ENCODE measurements at places on chromosomes 7 and 10. TPM values are rescaled to one million over a fixed set of nuclear protein-coding genes. Genes with fewer than 3 reads are reported as not detected.

DNA sequence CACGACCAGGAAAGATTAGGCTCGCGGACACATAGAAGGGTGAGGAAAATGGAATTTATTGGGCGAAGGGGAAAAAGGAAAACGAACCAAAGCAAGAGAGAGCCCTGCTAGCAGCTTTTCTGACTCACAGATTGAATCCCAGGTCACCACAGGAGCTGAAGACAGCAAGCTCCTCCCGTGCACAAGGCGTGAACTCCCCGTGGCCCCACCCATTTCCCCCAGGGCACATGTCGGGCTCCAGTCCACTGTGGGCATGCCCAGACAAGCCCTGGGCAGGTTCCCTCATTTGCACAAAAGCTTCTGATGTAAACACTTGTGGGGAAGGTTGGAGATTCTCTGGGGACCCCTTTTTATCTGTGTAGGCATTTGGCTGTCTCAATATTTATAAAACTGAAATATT is 582.4 kb downstream of the SUGCT start:
- DNase-seq = peak; percentile 87

- DNase-seq = no peak
Observed at GRCh38 chr10:43076876-43077420, at the start of gene RET. Gene RET (plus strand): TSS chr10:43077069. CDS start chr10:43077259, 190 bp downstream.

- DNase-seq = no peak
Observed at GRCh38 chr7:30087371-30087770, 47.4 kb upstream of the MTURN start.

DNA sequence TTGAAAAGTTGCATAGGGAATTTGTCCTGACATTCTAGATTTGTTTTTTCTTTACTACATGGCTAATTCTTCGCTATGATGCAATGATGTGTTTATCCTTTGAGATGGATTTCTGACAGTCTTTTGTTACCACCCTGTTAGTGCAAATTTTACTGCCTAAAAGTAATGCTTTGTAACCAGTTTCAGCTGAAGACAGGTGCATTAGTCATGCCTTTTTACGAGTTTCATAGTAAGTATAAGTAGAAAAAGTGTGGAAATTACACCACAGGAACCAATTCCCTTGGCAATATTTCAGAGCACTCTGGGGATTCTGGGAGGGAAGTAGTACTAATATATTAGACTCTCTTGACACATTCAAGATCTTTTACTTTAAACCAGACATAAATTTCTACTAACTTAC is 257.8 kb upstream of the DKK1 start:
- DNase-seq = peak; percentile 44

GRCh38 chr7:49848211-49848841 is 74.9 kb downstream of the VWC2 start:
- peak; percentile 5 for DNase-seq

DNA sequence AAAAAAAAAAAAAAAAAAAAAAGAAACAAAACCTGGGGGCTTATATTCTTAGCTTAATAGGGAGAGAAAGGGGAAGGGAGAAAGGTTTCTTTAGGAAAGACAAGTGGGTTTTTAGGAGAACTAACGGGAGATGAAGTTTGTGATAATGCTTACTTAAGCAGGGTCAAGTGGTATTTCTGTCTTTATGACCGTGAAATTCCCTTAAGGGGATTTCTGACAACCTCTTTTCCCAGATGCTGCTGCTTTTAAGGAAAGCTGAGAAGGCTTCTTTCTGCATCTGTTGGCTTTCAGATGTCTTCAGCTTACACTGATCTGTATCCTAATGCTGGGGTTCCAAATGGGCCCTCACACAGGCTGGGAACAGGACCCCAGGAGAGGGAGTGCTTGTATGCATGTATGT is 42.6 kb downstream of the ADAMTS14 start:
- DNase-seq = no peak

The IQUB gene
- 0.69 TPM for total RNA-seq

The LLCFC1 gene
- not detected for total RNA-seq

The PRSS37 gene
- total RNA-seq = not detected

The CAMK2B gene
- total RNA-seq = 0.20 TPM

The CLEC2L gene
- total RNA-seq = not detected

The PODXL gene
- 0.65 TPM for total RNA-seq

The GRID2IP gene
- total RNA-seq = 0.69 TPM

All from renal cortical epithelial cell (primary cell).